ENCODE measurements at places on chromosomes 4 and X.

GRCh38 chr4:181350615-181351415 is 892.4 kb upstream of the TENM3 start:
- DNase-seq: no peak

DNA sequence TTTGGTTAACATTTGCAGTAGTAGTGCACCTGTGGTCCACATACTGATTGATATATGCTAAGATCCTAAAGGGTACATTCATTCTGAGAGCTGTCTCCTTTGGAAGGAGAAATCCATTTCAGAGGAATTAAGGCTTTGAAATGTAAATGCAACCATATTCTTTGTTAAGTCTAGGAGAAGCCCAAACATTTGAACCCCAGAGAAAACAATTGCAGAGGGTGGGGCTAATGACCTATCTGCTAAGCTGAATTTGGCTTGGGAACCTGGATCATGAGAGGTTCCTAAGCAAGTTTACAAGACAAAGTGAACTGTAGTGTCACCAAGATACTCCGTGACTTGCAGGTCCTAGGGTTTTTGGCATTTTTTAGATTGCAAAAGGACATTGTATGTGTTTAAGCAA is 41.2 kb downstream of the LAS1L start:
- no peak for DNase-seq

DNA sequence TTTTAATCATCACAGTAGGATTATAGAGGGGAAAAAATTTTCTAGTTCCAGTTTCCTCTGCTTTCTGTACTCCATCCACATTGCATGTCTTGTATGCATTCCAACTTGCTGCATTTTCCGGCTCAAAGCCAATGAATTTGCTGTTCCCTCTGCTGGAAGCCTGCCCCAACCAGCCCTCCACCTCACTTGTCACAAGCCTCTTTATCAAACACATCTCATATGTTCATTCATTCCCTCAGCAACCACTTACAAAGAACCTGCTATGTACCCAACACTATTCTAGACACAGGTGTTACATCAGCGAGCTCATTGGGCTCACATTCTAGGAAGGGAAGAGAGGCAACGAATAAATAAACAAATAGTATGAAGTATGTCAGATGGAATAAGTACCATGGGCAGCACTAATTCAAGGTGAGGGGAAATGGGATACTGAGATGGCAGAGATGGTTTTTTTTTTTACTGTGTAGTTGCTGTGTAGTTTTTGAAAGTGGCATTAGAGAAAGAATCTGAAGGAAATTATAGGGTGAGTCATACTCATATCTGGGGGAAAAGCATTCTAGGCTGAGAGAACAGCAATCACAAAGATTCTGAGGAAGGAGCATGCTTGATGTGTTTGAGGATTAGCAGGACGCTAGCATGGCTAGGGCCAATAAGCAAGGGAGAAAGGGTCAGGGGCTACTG is 332.5 kb downstream of the PDGFC start:
- peak; percentile 31 for DNase-seq

DNA sequence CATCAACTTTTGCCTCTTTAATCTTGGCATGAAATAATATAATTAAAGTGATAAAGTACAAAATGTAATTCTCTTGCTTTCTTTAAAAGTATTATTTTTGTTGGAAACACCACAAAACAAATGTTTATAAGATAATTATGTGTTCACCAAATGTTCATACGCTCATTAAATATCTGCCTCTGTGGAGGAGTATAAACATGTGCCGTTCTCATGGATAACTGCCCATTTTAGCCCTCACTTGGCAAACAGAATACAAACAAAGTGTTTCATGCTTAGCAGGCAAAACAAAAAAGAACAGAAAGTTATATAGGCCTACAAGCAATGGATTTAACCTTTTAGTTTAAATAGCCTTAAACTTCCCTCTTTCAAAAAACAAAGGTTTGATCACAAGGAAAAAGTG is 800.5 kb upstream of the DIAPH2 start:
- no peak for DNase-seq

- DNase-seq: no peak
Measured at GRCh38 chr4:84237008-84237407, 262.1 kb downstream of the NKX6-1 start.

GRCh38 chrX:19882066-19882775 is 5.2 kb downstream of the SH3KBP1 start:
- DNase-seq: peak; percentile 49

- no peak for DNase-seq
Measured at GRCh38 chr4:95095348-95095974, 337.7 kb downstream of the BMPR1B start.

- DNase-seq: no peak
Measured at GRCh38 chrX:131595120-131595519, 51.2 kb downstream of the OR13H1 start.

- no peak for DNase-seq
Measured at GRCh38 chrX:99445336-99445735, 964.7 kb downstream of the PCDH19 start.

- DNase-seq: no peak
Measured at GRCh38 chrX:133444952-133445831, 29.9 kb upstream of the GPC4 start.

DNA sequence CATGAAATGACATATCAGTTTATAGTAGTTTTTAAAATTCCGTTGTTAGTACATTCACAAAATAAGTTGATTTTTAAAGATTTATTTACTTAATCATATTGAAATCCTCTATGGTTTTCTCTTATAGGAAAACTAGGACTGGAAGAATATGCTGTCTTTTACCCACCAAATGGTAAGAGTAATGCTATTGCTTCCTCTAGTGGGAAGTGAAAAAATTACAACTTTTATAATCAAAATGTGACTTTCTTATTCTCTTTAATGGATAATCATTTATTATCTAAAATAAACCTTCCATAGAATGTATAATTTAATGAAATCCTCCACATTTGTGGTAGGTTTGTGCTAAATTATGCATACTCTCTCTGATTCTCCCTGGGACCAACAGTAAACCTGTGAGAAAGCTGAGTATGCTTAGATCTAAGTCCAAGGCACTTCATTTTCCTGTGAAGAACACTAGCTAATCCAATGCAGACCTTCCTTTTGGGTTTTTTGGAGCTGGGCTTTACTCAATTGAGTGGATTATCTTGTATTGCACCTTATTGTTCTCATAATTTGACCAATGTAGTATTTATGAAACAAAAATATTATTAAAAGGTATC is 136.2 kb downstream of the TBC1D19 start:
- no peak for DNase-seq

- DNase-seq: no peak
Measured at GRCh38 chrX:40863671-40864070, 128.3 kb upstream of the MED14 start.

GRCh38 chr4:71442336-71442735 is 103.5 kb downstream of the SLC4A4 start:
- no peak for DNase-seq
